ENCODE measurements at places on chromosomes 11 and 22.

DNA sequence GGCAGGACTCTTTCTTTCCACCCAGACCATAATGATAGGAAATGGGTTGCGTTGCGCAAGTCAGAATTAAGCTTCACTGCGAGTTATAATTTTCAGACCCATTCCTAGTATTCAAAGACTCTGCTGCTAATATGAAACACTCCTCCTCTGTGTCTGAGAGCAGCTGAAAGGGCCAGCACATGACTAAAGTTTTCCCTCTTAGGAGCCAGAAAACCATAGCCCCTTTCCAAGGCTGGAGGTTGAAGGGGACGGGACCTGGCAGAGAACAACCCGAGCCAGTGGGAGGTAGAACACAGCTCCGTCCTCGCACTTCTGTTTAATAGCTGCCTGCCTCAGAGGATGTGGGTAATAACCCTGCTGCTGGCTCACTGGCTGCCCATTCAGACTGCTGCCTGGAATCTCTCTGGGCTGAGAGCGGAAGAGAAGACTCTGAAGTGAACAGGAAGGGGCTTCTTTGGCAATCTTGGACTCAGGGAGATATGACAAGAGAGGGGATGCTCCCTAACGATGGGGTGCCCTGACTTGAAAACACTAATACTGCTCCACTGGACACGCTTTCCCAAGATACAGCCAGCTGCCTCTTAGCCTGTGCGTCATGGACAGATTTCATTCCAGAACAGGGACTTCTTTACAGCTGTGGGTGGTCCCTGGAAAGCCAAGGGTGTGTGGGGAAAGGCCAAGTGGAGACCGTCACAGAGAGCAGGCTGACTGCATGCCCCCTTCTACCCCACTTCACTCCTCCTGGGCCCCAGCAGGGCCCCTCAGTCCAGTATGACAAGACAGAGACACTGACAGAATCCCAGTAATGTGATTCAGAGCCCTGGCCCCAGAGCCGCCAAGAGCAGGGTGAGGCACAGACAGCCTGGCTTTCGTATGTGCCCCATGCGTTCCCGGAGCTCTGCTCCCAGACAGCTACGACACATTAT lies 156.9 kb downstream of the FEZ1 start:
- no peak for DNase-seq

DNA sequence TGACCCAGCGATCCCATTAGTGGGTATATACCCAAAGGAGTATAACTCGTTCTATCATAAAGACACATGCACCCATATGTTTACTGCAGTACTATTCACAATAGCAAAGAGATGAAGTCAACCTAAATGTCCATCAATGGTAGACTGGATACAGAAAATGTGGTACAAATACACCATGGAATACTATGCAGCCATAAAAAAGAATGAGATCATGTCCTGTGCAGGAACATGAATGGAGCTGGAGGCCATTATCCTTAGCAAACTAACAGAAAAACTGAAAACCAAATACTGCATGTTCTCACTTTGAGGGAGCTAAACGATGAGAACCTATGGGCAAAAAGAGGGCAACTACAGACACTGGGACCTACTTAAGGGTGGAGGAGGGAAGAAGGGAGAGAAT lies 146.8 kb downstream of the SBF2 start:
- DNase-seq: no peak

GRCh38 chr22:47329727-47330650 lies 567.5 kb downstream of the TBC1D22A start:
- DNase-seq: no peak

DNA sequence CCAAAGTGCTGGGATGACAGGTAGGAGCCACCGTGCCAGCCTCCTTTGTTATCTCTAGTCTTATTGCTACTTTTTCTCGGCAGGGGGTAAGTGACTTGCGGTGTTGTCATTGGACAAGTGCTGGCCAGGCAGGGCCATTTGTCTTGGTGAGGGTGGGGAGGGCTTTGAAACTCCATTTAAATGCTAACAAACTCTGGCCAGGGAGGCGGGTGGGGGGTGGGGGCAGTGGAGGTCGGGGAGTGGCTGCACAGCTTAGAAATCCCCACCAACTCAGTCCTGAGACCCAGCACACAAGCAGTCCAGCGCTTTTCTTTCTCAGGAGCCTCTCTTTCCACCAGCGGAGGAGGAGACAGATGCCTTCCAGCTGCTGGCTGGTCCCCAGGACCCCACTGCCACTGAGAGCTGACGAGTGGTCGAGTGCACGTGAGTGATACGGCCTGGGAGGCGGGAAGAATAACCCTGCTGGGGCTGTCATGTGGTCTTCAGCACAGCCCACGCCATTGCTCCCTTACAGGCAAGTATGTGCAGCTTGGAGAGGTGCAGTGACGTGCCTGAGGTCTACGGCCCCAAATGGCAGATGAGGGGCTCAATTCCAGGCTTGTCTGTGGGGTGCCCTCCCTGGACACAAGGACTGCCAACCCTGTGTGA lies 24.2 kb upstream of the OSBPL5 start:
- DNase-seq: no peak

DNA sequence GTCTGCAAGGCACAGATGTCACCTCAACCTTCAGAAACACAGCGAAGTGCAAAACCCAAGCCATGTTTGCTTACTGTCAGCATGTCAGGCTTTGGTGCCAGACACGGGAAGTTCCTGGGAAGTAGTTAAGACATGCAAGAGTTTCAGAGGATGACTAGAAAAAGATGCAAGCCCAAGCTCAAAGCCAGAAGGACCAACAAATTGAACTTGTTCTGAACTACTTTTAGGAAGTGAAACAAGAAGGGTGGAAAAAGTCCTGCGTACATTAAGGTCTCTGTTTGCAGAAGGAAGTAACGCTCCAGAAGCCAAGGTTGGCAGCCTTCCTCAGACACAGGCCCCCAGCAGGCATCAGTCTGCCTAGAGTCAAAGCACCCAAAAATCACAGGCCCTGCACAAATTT lies 2.6 kb downstream of the AP1B1 start:
- DNase-seq: no peak

DNA sequence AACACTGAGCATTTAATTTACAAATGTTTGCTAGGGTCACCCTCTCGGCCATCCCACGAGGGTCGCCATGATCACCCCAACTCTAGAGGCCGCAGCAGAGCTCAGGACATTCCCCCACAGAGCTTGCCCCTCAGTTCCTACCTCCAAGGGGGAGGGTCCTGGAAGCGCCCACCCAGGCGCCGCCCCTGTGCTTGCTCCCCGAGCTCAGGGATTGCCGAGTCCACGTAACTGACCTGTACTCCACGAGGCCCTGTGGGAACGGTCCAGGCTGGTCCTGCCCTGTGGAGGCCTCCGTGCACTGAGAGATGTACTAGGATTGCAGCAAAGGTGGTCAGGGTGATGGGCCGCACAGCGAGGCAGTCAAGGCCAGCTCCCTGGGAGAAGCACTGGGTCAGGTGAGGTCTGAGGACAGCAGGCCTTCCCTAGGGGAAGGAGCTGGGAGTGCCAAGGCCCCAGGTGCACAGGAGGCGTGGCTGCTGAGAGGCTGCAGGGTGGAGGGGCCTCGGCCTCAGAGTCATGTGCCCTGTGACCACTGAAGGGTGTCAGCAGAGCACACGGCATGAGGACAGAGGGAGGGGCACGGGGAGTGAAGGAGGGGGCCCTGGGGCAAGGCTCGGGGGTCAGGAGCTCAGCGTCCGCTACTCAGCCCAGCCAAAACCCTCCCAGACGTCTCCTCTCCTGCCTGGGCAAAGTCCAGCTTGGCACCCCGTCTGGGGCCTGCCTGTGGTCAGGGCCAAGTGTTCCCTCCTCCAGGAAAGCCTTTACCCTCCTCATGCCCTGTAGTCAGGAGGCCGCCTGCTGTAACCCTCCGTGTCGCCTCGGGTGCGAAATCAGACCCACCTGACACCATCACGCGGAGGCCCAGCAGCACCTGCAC lies 2.4 kb upstream of the MIOX start:
- DNase-seq: no peak

DNA sequence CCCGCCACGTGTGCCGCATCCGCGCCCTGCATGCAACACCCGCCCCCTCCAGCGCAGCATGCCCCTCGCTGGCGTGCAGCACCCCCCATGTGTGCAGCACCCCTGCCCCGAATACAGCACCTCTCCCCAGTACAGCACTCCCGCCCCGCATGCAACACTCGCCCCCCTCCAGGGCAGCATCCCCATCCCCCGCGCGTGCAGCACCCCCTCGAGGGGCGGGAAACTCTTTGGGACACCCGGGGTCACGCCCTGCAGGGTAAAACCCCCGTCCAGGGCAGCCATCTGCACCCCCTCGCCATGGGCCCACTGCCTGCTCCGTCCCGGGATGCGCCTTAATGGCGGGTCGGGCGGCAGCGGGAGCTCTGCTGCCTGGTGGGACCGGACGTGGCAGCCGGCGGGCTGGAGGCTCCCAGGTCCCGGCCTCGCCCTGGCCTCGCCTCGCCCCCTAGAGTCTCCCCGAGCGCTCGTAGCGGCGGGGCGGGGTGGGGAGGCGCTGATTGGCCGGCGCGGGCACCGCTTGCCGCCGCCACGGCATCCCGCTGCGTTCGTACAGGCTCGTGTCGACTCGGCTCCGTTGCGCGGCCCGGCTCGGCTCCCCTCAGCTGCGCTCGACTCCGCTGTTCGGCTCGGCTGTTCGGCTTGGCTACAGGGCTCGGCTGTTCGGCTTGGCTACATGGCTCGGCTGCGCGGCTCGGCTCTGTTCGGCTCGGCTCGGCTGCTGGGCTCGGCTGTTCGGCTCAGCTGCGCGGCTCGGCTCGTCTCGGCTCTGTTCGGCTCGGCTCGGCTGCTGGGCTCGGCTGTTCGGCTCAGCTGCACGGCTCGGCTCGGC lies 417 bp upstream of the BRSK2 start:
- peak; percentile 65 for DNase-seq

DNA sequence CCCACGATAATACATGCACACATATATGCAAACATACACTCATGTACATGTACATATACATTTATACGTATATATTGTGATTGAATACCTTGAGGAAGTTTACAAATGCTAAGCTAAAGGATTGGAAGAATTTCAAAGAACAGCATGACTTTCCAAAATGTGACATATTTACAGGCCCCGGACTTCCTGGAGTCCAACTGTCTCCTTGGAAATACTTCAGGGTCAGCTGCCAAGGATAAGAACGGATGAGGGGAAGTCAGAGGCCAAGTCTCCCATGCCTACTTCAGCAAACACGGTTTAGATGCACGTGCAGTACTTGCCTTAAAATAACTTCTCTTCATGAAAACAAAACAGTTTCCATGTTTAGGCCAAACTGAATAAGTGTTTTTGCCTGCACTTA lies 213.6 kb downstream of the DYNC2H1 start:
- DNase-seq: no peak

DNA sequence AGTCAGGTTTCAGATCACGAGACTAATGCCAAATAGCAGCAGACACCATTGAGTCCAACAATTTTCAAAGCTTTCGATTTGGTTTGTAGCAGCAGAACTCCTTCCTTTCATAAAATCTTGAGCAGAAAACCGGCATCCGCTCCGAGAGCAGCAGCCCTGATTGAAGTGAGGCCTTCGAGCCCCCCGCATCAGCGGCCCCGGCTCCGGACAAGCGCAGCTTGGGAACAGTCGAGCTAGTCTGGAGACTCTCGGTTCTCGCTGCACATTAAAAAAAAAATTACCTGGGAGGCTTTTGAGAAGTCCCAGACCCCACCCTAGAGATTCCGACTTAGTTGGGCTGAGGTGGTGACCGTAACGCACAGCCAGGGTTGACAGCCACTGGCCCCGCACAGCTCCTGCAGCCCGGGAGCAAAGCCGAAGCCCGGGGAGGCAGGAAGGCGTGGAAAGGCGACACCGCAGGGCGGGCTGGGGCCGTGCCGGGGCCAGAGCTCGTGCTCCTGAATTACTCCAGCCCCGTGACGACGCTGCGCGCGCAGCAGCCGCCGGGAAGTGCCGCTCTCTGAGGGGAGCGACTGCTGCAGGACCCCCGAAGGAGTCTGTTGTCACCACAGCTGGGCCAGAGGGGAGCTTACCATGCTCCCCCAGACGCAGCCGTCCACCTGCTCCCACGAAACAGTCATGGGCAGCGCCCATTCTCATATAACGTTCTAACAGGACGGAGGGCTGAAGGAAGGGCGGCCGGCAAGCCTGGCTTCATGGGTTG lies 57.8 kb downstream of the SPATA19 start:
- DNase-seq: no peak

- no peak for DNase-seq
Measured at GRCh38 chr11:64338716-64339115, 1.3 kb upstream of the CCDC88B start.

DNA sequence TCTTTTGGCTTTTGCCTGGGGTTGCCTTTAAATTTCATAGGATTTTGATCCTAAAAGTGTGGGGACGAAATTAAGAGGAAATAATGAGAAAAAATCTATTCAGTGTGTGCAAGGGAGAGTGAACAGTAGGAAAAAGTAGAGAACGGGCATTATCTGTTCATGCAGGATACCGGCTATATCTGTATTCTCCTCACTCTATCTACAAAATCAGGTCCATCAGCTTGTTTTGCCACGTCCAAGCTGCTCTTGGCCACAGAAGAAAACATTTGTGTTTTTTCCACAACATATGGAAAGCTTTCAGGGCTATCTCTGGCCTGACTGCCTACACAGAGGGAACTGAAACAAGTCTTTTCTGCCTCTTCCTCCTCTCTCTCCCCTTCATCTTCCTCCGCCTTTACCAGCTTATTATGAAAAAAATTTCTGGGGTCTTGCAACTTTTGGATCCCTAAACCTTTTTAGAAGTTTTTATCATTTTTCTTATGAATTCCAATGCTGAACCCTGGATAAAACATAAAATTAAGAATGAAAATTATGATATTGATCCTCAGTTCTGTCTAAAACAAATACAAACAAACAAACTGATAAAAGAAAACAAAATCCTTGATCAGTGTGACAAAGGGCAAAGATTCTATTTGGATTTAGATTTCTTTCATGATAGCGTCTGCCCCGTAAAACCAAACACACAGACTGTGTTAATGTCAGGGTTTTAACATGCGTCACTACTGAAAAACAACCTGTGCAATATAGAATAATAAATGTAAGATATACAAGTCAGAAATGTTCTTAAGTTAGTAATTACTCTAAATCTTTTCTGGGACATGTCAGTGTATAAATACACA lies 219.7 kb downstream of the CNTN5 start:
- no peak for DNase-seq

DNA sequence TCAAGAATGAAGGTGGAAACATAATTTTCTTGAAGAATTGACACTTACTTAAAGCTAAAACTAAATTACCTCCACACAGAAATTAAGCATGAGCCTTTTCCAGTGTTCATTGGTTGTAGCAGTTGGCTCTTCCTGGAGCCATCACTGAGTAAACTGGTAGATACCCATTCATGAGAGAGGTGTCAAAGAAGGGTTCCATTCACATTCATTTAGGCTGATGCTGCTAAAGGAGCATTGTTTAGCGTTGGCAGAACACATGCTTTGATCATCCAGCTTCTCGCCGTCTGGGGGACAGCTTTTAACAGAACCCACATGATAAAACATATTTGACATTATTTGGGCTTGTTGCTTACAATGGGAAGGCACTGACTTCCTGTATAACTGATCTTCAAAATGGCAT lies 71.6 kb downstream of the TNRC6B start:
- DNase-seq: no peak

- no peak for DNase-seq
Measured at GRCh38 chr11:113261709-113262475, 52.5 kb upstream of the TTC12 start.

- no peak for DNase-seq
Measured at GRCh38 chr11:14554959-14555358, 34.8 kb upstream of the PSMA1 start.

- DNase-seq: no peak
Measured at GRCh38 chr11:127027789-127028188, 27.2 kb upstream of the KIRREL3 start.

Measured in BJ (cell line).